ENCODE measurements at places on chromosomes 16 and 17.

- peak; percentile 89 for DNase-seq
These were observed 80.9 kb downstream of the PRKCA start for GRCh38 chr17:66383333-66383732.

- no peak for DNase-seq
These were observed 60.9 kb upstream of the ERCC4 start for GRCh38 chr16:13858873-13859580.

DNA sequence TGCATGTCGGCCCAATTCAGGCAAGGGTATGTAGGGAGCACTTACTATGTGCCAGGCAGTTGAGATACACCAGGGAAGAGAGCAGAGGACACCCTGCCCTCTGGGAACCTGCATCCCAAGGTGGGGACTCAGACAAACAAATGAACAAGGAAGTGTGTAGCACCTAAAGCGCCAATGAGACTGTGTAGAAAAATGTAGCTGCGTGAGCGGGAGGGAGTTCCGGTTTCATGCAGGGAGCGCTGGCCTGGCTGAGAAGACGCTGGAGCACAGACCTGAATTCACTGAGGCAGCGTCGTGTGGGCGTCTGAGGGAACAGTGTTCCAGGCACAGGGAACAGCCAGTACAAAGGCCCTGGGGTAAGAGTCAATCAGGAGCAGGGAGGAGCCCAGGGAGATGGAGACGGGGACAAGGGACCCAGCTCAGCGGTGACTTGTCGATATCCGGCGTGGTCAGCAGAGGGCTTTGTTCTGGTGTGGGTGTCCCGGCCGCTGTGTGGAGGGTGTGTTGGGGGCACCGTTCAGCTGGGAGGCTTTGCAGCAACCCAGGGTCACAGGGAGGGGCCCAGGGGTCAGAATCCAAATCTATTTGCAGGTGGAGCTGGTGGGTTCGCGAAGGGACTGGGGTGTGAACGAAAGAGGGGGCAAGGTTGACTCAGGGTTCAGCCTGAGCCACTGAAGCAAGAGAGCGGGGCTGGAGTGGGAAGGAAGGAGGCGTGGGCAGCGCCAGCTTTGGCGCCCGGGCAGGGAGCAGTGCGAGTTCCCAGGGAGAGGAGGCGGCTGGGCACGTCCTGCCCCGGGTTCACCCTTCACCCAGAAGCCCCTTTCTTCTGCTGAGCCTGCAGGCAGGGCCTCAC, 17.8 kb upstream of the OSGIN1 start:
- no peak for DNase-seq

- DNase-seq = no peak
These were observed 38.7 kb upstream of the IL21R start for GRCh38 chr16:27363246-27363632.

GRCh38 chr16:28110479-28110878, 47.0 kb upstream of the GSG1L start:
- DNase-seq = no peak

DNA sequence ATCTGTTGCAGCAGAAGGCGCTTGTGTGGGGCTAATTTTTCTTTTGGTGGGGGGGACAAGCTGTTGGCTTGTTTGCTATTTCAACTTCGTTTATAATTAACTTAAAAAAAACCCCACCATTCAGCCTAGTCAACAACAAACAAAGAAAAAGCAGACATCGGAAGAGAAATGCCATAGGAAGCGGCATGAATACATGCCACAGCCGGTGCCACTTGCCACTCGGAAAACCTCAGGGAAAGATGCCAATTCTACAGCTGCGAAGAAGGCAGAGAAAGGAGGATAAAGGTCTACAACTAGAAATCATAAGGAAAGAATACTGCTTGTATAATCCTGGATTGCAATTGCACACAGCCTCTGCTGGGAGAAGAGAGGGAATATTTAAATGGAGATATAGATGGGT, 254.4 kb upstream of the PMFBP1 start:
- no peak for DNase-seq

DNA sequence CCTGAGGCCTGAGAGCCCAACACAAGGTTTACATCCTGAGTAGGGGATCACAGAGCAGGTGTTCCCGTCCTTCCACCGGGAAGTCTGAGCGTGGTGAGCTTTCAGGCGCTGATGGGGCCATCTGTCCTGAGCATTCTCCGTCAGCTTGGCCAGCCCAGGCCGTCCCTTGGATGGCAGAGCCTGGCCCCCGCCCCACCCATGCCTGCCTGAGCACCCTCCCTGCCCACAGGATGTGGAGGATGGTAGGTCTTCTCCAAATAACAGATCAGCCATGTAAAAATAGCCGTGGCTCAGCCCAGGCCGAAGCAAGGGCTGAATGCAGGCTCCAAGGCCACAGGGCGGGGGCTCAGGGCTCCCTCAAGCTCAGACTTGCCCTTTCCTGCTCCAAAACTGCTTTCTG, 20.2 kb downstream of the SPNS2 start:
- no peak for DNase-seq

- peak; percentile 78 for DNase-seq
These were observed 39.6 kb upstream of the MEOX1 start for GRCh38 chr17:43701318-43701743.

GRCh38 chr17:80618304-80618703, 73.7 kb downstream of the RPTOR start:
- no peak for DNase-seq

- no peak for DNase-seq
These were observed 164.0 kb downstream of the RGS9 start for GRCh38 chr17:65301184-65301583.

DNA sequence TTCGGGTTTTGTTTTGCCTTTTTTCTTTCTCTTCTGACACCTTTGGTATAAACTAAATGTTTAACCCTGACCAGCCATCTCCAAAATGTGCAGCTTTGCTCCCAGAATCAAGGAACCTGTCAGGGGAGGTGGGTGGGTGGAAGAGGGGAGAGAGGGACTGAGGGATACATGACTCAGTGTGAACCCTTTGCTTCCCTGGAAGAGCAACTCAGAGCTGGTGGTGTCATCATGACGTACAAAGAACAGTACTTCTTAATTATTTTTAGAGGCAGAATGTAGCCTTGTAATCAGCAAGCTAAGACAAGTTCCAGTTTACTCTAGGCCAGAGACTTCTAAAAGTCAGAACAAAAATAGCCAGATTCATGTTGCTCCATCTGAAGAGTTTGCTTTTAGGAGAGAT, 119.6 kb upstream of the HAS3 start:
- DNase-seq = peak; percentile 64

DNA sequence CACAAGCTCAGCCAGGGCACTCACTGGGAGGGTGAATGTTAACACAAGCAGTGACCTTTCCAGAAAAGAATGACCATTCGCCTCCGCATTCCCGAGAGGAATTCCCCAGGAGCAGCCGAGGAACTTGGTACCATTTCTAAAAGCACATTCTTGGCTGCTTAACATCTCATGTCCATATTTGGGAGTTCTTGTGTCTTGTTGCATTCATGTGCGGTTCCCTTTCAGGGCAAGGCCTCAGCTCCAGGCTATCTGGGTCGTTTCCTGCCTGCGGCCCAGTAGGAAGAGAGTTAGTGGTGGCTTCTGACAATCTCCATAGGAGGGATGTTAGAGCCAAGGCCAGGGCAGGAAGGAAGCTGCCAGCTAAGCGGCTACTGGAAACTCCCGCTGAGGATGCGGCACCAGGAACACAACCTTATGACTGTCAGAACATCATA, 27.8 kb upstream of the MEAK7 start:
- DNase-seq = peak; percentile 100

DNA sequence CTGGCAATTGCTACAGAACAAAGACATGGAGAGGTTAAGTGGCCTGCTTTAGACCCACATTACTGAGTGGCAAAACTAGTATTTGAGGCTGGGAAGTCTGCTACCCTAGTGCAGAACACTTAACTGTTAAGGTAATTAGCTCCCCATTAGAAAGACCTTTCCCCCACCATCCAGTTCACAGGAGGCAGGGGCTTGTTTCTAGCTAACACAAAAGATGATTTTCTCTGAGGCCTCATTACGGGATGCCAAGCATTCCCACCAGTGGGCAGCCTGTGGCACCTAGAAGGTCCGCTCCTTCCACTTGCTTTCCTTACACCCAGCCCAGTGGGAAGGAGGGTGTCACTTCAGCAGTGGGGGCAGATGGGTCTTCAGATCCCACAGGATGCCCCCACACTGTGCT, 99.1 kb downstream of the RBFOX1 start:
- no peak for DNase-seq

DNA sequence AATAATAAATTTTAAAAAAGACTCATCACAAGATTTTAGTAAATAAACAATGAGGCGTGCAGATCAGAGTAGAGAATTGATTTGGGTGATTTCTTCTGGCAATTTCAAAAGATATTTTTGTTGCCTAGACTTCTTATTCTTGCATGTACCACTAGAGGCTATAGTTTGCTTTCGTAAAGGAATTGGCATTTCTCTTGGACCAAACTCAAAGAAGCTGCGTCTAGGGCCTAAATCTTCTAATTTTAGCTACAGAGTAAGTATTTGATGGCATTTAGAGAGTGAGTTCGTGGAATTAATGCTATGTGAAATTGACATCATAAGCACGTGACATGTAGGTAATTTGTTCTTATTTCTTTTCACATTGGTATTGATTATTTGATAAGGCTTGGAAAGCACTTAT, 24.4 kb upstream of the ABCC11 start:
- no peak for DNase-seq

- DNase-seq = peak; percentile 53
These were observed 25.5 kb downstream of the MYO18A start for GRCh38 chr17:29154516-29155226.

- peak; percentile 95 for DNase-seq
These were observed 6.1 kb upstream of the MXRA7 start for GRCh38 chr17:76716839-76717215.

DNA sequence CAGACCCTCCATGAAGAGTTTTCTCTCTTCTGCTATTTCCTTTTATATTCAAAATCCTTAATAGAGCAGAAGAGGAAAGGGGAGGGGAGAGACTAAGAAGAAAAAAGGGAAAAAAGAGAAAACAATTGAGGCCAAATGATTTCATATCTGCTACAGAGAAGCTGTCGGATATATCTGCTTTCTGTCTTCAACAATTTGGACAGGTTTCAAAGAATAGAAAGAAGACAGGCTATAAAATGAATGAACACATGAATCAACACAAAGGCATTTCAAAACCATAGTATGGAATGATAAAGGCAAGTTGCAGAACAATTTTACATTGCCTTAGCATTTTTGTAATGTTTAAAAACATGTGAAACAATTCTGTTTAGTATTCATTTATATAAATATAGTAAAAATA, 4.7 kb upstream of the CMTR2 start:
- DNase-seq = no peak

- DNase-seq = no peak
These were observed 7.2 kb downstream of the ADORA2B start for GRCh38 chr17:15952048-15952532.

- no peak for DNase-seq
These were observed 347.2 kb downstream of the UTP18 start for GRCh38 chr17:51607512-51607911.

DNA sequence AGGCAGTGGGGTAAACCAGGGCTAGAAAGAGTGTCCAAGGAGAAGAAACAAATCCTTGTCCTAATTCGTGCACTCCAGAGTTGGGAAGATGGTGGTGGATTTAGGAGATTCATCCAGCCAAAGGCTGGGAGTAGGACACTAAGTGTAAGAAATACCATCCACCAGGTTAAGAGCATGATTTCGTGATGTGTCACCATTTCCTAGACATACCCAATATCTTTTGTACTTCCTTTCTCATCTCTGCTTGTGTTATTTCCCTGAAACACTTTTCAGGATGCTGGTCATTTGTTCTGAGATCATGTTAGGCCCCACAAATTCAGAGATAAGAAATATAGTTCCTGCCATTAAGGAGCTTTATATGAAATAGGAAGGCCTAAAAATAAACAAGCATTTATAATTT, 106.3 kb upstream of the HLF start:
- peak; percentile 6 for DNase-seq

DNA sequence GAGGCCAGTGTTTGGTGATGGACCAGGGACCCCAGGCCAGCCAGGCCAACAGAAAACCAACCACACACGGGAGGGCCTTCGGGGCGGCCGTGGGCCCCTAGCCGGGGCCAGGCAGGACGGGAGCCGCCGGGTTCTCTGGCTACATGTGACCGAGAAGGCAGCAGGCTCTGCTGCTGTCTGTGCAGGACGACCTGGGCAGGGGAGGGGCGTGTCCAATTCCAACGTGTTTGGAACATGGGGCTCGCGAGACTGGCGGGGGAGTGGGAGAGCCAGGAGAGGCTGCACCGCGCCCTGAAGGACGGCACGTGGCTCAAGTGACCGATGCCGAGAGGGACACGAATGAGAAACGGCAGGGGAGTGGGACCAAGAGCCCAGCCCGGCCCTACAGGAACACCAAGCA, 75.4 kb downstream of the LMF1 start:
- DNase-seq = no peak

- no peak for DNase-seq
These were observed 78.4 kb downstream of the ANKFN1 start for GRCh38 chr17:56231693-56232092.

DNA sequence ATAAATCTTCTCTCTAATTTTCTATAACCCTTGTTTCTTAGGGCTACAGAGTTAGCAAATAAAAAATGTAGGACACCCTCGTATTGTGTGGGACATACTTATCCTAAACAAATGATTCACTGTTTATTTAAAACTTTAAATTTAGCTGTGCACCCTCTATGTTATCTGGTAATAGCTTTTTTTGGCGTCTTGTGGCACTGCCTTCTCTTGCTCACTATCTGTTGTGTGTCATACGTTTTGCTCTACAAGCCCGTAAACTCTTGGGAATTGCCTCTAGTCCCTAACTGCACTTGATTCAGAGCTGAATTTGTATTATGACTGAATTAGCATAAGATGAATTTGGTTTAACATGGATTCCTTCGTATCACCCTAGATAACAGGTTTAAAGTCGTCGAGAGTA, 144.3 kb upstream of the MYOCD start:
- DNase-seq = peak; percentile 29

DNA sequence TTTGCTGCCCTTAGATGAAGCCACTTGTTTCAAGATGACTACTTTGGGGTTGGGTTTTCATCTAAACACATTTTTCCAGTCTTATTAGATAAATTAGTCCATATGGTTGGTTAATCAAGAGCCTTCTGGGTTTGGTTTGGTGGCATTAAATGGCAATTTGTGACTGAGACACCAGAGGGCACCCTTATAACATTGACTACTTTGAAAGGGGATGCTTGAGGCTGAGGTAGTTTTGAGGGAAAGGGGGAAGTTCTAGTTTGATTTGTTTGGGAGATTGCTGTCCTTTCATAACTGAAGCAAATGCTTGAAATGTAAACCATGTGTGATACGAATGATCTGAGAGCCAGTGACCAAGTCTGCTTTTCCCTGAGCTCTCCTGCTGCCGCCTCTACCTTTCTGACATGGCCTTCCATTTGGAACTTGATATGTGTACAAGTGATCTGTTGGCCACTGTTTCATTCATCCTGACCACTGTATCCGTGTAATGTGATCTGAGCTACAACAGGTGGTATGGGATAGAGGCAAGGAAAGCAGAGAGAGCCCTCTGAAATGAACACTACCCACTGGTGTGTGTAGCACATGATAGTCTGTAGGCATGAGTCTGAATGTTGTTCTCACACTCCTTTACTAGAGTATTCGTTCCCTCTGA, 5.8 kb upstream of the RARA start:
- peak; percentile 82 for DNase-seq

- peak; percentile 29 for DNase-seq
These were observed 7.8 kb upstream of the IRF8 start for GRCh38 chr16:85891033-85891775.

GRCh38 chr17:8740486-8740885, 4.2 kb downstream of the CCDC42 start:
- DNase-seq = no peak

GRCh38 chr17:57870283-57870635, 20.4 kb upstream of the MRPS23 start:
- DNase-seq = peak; percentile 53

All from EH (cell line).